ENCODE measurements at places on chromosomes 3 and 15. TPM values are rescaled to one million over a fixed set of nuclear protein-coding genes. Genes with fewer than 3 reads are reported as not detected.

AGBL1 gene
- 0.04 TPM for polyA plus RNA-seq

GRCh38 chr15:70241561-70242320, 144.0 kb upstream of the TLE3 start:
- DNase-seq: no peak

DNA sequence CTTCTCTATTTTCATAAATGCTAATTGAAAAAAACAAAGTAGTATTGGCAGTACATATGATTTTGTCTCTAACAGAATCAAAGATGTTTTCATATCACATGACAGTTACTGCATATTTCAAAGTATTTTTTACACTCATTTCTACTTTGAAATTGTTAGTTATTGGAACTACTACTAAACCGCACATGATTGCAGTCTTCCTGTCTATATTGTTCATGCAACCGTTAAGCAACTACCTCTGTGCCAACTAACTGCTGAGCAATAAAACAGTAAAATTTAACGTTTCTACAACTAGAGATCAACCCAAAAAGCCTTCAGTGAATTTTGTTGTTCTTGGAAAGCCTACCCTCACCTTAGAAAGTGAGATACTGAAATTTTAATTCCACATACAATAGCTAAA, 64.2 kb downstream of the DMXL2 start:
- no peak for DNase-seq

DNA sequence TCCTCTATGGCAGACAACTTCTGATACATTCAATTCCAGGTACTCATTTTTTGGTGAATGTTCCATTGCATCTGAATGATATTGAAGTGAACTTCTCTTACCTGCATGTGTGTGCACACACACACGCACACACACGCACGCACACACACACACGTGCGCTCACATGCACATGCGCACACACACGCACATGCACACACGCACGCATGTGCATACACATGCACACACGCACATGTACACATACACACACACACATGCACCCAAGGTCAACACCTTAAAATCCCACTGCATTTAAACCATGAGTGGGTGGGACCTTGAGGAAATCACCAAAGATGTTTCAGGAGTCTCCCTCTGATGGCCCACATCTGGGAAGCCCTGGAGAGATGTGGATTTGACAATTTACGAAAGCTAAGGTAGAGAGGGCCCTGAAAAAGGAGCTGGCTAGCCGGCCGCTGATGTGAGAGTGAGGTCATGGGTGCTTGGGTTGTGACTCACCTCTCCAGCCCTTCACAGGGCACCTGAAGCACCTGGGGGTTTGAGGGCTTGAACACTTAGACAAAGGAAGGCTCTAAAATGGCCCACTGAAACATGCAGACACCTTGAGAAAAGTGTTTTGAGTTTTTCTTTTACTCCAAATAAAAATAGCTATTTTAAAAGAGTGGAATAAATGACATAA, 269.1 kb upstream of the LRRFIP2 start:
- DNase-seq: no peak

- DNase-seq: no peak
These were observed 20.7 kb downstream of the ITGA11 start for GRCh38 chr15:68411343-68411675.

GRCh38 chr3:56591262-56591661, 34.3 kb downstream of the CCDC66 start:
- no peak for DNase-seq

ATP8B4 gene
- polyA plus RNA-seq: 4.4 TPM

GRCh38 chr3:114498539-114499370, 204.9 kb downstream of the TIGIT start:
- DNase-seq: peak; percentile 60

CFAP91 gene
- 5.2 TPM for polyA plus RNA-seq

DNA sequence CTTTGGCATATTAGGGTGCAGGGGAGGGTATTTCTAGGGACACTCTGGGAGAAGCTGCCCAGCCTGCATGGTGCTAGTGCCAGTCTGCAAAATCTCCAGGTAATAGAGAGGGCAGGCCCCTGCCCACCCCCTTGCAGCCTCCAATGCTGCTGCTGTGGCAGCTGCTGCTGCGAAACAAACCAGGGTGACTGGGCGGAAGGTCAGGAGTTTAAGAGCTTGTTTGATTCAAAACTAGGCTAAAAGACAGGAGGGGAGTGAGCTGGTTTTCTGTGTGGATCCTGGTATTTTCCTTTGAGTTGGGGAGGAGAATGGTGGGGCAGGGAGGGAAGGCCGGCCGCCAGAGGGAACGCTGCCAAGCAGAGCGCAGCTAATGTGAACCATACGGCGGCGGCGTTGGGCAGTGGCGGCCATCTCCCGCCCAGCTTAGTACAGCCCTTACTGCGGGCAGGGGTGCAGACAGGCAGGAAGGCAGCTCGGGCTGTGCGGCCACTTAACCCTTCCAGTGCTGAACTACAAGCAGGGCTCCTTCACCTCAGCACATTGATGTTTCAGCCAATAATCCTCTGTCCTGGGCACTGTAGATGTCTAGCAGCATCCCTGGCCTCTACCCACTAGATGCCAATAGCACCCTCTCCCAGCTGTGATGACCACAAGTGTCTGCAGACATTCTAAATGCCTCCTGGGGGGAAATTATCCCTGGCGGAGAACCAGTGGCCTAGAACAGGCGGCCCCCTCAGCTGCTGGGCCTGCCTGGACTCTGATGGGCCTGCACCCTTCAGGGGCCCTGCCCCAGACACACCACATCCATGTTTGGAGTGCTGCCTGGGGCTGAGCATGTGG, 125.7 kb downstream of the EEFSEC start:
- DNase-seq: peak; percentile 22

GRCh38 chr3:67870477-67870876, 216.1 kb upstream of the SUCLG2 start:
- DNase-seq: no peak

DNA sequence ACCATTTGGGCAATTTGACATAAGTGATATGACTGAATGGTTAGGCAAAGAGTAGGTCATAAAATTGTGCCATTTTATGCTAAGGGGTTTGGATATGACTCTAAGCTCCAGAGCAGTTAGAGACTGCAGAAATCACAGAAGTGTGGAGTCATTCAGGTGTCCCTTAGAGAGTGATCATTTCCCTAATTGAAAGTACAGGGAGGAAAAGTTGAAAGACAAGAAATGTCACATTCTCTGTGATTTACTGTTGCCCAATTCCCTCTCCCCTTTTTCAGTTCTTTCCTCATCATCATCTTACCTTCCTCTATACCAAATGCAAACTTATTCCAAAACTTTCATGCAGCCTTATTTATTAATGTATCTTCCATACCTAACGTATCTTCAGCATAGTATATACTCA, 2.7 kb upstream of the GOLGB1 start:
- no peak for DNase-seq

DNA sequence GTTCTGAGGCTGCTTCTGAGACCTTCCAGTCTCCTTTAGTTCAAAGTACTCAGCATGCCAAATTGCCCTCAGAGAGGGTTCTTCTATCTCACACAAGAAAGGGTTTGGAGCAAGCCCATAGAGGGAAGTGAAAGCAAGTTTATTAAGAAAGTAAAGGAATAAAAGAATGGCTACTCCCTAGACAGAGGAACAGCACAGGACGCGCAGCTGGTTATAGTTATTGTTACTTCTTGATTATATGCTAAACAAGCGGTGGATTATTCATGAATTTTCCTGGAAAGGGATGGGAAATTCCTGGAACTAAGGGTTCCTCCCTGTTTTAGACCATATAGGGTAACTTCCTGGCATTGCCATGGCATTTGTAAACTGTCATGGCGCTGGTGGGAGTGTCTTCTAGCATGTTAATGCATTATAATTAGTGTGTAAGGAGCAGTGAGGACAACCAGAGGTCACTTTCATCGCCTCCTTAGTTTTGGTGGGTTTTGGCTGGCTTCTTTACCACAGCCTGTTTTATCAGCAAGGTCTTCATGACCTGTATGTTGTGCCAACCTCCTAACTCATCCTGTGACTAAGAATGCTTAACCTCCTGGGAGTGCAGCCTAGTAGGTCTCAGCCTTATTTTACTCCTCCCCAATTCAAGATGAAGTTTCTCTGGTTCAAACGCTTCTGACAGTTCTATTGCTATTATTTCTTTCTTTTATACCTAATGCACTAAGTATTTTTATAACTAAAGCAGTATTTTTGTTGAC, 26.3 kb downstream of the SCN11A start:
- DNase-seq: no peak

DNA sequence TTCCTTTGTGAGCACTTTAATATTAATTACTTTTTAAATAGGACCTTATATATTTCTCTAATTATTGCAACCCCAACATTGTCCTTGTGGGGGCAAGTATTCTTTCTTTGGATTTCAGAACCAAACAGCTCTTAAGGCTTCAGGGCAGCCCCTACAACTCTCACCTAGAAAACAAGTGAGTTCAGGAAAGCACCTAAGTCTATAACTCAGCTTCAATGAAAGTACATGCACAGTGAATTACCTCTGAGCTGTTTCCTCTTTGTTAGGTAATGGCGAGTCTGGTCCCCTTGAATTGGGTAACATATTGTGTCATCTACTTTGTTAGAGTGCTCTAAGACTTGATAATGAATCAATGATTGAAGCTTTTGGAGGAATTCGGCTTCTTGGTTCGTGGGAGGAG, 545.7 kb downstream of the NLGN1 start:
- no peak for DNase-seq

DNA sequence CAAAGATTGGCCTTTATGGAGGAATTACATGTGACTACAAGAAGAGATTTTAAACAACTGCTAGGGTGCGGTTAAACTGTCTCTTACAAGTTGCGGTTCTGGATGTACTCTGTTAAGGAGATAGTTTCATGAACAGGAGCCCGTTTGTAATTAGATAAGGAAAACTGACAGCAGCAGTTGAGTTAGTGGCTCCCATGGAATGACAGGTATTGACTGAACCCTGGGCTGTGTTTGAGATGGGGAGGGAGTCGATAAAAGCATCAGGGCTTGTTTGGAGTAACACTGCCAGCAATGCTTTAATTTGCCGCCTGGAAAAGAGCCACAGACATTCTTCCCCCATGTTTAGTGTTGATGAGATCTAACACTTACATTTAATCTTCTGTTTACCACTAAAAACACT, 139.9 kb downstream of the ROBO2 start:
- no peak for DNase-seq

GRCh38 chr15:71571641-71572040, 238.7 kb upstream of the NR2E3 start:
- DNase-seq: no peak

- no peak for DNase-seq
These were observed 2.9 kb downstream of the PHC3 start for GRCh38 chr3:170178651-170179050.

CTXND1 gene
- polyA plus RNA-seq: 0.70 TPM

- no peak for DNase-seq
These were observed 8.5 kb upstream of the ZXDC start for GRCh38 chr3:126484148-126484547.

ERC2 gene
- 2.4 TPM for polyA plus RNA-seq

DNA sequence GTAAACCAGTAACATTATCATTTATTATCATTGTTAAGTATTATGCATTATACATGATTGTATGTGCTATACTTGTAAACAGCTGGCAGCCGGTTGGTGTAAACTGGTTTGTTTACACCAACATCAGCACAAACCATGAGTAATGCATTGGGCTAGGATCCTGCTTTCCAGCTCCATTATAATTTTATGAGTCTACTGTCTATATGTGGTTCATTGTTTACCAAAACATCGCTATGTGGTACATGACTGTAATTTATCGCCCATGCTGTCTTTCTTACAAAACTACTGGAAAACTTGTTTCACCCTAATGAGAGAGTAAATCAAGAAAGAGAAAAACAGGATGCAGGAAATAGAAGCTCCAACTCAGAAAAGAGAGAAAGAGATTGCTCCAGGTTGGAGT, 224.8 kb upstream of the CBLB start:
- DNase-seq: no peak

DNA sequence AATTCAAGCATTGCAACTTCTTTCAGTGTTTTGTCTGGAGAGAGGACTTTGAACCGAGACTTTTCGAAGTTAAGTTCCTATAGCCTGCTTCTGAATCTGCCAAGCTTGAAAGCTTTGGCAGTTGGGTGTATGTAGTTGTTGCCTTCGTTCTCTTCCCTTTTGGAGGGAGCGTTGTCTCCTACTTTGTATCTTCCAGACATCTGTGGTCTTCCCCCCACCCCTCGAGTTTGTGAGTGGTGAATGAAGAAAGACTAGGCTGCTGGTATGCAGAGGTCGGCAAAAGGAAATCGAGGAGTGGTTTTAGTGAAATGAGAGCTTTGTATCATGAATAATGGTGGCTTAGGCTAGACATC, 1.3 kb downstream of the CTNNB1 start:
- peak; percentile 77 for DNase-seq

GRCh38 chr3:36893137-36893557, 51.7 kb downstream of the TRANK1 start:
- DNase-seq: peak; percentile 35

DNA sequence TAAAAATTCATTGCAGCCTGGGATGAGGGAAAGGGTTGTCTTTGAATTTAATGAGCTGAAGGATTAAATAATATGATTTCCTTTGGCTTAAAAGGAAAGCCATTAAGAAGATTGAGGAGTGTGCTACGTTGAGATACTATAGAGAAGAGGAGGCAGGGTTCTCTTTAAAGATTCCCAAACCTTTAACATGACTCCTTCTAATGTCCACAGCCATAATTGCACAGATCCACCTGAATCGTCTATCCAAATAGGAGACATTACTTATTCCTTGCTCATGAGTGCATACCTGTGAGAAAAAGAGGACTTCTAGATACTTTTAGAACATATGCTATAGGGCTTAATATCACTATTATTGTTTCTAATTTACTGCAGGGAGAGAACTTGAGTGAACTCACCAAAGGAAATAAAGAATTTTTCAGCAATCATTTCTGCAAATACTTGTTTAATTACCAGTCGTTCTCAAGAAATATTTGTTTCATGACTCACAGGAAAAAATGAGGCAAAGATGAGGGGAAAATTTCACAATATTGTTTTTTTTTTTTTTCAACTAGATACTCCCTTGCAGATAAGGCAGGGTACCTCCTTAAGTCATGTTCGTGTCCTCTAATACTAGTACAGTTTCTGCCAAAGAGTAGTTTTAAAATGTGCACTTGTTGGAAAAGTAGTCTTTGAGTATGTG, 8.9 kb upstream of the SUCNR1 start:
- DNase-seq: peak; percentile 23

GRCh38 chr3:190514413-190515153, 698 bp downstream of the IL1RAP start:
- peak; percentile 68 for DNase-seq

GRCh38 chr3:53774414-53774813, 71.8 kb downstream of the CHDH start:
- DNase-seq: no peak

GASK1A gene
- 5.0 TPM for polyA plus RNA-seq
